Activated CD8-positive, alpha-beta T cell treated with anti-CD3 and anti-CD28 coated beads, Interleukin-2, amount 10 ng/mL, durations not matched to agents 7 days and 5 days (primary cell): ENCODE measurements at places on chromosomes 3 and 15. TPM values are rescaled to one million over a fixed set of nuclear protein-coding genes. Genes with fewer than 3 reads are reported as not detected.

DNA sequence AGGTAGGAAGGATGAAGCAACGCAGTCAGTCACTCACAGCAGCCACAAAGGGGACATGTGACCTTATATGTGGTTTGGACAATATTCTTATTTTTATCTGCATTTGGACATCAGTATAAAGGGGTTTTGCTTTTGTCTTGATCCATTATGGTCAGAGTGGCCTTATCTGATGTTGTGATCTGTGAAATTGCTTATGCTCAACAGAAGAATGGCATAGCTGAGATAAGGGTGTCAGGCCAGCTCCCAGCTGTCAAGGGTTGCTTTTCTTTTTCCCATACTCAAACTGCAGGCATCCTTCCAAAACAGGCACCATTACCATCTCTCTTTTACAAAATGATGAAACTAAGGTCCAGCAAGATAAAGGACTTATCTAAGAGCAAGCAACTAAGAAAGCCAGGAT lies 28.1 kb downstream of the DCLK3 start:
- no peak for DNase-seq

DNA sequence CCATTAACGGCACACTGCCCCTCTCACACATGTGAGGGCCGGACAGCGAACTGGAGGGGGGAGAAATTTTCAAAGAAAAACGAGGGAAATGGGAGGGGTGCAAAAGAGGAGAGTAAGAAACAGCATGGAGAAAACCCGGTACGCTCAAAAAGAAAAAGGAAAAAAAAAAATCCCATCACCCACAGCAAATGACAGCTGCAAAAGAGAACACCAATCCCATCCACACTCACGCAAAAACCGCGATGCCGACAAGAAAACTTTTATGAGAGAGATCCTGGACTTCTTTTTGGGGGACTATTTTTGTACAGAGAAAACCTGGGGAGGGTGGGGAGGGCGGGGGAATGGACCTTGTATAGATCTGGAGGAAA lies 1.5 kb downstream of the SOX2 start:
- no peak for DNase-seq

- DNase-seq = no peak
Measured at GRCh38 chr3:188798556-188799145, 373.1 kb upstream of the TPRG1 start.

GRCh38 chr15:95639208-95639607 lies 691.3 kb upstream of the NR2F2 start:
- no peak for DNase-seq

Gene IL17RB
- total RNA-seq = 0.31 TPM

Gene CCR9
- 0.08 TPM for total RNA-seq
